ENCODE measurements at places on chromosomes 16 and 17.

GRCh38 chr17:55986817-55987216 lies 166.5 kb upstream of the ANKFN1 start:
- no peak for DNase-seq

GRCh38 chr17:73160980-73161630 lies 3.7 kb upstream of the SSTR2 start:
- DNase-seq = no peak

- DNase-seq = no peak
Observed at GRCh38 chr17:6903326-6903900, 71.9 kb upstream of the TEKT1 start.

- no peak for DNase-seq
Observed at GRCh38 chr17:35645923-35646322, 58.8 kb downstream of the AP2B1 start.

DNA sequence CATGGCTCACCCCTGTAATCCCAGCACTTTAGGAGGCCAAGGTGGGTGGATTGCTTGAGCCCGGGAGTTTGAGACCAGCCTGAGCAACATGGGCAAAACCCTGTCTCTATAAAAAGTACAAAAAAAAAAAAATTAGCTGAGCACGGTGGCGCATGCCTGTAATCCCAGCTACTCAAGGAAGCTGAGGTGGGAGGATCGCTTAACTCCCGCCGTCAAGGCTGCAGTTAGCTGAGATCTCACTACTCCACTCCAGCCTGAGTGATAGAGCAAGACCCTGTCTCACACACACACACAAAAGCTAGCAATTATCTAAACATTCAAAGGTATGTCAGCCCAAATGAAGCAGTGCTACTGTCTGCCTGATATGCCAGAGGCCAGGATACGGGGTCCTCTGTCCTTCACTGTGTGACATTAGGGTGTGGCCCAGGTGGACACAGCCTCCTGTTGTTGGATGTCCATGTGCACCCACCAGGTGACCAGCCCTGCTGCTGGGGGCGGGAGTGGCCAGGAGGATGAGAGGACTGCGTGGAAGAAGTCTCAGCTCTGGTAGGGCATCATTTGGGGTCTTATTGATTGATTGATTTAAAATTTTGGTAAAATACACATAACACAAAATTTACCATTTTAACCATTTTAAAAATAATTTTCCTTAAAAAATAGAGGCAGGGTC lies 3.9 kb downstream of the NLRC3 start:
- DNase-seq = no peak

- DNase-seq = no peak
Observed at GRCh38 chr16:17173281-17173680, 297.5 kb downstream of the XYLT1 start.

- no peak for DNase-seq
Observed at GRCh38 chr17:12257176-12257575, 236.5 kb downstream of the MAP2K4 start.

DNA sequence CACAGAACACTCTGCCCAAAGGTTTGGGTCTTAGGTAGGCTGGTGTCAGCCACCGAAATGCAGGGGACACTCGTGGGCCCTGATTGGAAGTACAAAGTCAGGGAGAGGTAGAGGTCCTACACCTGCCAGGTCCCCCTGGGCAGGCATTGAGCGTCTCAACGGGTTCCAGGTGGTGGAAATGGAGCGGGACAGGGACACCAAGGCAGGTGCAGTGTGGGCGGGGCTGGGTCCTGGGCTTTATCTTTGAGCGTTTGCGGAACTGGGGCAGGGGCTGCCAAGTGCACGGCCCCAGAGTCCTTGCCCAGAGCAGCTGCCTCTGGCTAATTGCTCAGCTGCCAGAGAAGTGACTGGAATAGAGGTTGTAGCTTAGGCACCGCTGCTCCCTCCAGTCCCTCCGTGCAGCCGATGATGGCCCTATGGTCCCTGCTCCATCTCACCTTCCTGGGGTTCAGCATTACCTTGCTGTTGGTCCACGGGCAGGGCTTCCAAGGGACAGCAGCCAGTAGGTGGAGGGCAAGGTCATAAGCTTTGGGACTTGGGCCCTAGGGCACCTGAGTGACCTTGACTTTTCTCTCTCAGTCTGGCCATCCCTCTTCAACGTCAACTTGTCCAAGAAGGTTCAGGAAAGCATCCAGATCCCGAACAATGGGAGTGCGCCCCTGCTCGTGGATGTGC lies at the start of gene ZACN:
ZACN (plus strand) TSS at position 323 of the 675 bp plus-strand sequence; CDS start at position 406, 83 bp downstream.
- DNase-seq = no peak
